HT1080 (cell line): ENCODE measurements at places on chromosomes 3 and 15.

DNA sequence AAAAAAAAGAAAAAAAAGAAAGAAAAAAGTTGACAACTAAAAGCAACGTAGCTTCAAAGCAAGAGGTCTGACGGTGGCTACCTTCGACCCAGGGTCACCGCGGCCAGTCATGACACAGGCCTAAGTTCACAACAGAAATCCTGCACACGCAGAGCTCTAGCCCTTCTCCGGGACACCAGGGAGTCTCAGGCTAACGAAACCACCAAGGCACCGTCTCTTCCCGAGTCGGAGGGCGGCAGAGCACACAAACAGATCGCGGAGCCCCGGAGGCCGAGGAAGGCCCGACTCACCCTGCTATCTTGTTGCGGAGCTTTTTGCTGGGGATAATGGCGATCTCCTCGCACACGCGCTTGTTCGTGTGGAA, 584 bp downstream of the RPS17 start:
- no peak for DNase-seq

GRCh38 chr15:95302206-95302605, 1028.3 kb upstream of the NR2F2 start:
- peak; percentile 42 for DNase-seq

GRCh38 chr15:99239545-99240198, 9.7 kb downstream of the TTC23 start:
- DNase-seq, result no peak

DNA sequence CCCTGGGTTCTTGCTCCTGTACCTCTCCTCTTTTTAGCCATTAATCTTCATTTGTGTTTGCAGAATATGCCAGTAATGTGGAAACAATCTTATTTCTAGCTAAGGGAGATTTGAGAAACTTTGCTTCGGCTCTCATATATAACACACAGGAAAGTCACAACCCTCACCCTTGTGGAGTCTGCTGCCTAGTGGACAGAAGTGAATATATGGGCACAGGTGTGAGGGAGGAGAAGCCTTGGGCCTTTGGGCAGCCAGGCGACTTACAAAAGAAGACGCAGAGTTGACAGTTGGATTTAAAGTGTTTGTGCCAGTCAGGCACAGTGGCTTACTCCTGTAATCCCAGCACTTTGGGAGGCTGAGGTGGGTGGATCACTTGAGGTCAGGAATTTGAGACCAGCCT, 181.8 kb upstream of the TBL1XR1 start:
- DNase-seq, result no peak

DNA sequence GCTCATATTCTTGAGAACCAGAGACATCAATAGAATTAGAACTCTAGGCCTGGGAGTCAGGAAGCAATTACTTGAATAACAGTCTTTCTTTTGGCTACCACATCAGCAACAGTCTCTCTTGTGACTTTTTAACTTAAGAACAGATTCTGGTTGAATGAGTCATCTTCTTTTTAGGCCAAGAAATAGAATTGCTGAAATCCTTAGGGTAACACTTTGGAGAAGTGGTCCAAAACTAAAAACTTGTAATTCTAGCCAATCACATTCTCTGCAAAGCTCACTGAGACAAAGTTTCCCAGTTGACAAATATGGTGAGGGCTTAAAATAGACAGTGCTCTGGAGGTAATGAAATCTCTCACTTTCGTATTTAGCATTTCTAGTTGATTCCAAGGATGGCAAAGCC, 238.0 kb downstream of the SHOX2 start:
- DNase-seq, result peak; percentile 32

GRCh38 chr3:126423191-126424038, 28.7 kb downstream of the CFAP100 start:
- DNase-seq, result no peak

- peak; percentile 17 for DNase-seq
Observed at GRCh38 chr3:157354722-157355121, 81.9 kb upstream of the PTX3 start.

DNA sequence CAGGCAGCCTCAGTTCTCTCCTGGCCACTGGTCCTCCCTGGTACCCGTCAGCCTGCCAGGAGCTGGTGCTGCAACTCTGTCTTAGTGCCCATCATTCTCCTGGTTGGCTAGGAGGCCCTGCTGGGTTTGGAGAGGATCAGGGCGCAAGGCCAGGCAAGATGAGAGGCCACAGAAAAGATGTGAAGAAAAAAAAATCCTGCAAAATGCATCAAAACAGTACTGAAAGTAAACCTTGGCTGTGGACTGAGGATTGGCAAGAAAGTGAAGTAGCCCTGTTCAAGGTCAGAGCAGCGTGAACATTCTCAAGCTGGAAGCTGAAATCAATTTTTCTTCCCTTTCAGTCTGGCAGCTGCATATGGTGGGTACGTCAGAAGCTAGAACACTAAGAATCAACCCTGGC, 74.2 kb downstream of the GTF2E1 start:
- DNase-seq, result no peak

DNA sequence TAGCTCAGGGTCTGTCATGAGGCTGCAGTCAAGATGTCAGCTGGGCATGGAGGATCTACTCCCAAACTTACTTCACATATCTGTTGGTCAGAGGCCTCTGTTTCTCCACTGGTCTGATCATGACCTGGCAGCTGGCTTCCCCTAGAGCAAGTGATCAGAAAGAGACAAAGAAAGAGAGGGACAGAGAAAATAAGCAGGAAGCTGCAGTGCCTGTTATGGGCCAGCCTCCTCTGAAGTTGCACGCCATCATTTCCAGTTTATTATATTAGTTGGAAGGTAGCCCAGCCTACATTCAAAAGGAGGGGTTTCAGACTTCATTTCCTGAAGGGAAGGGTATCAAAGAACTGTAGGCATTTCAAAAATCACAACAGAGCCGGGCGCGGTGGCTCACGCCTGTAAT, 5.0 kb upstream of the RPP25 start:
- DNase-seq, result no peak

GRCh38 chr3:111713833-111714232, 118.7 kb upstream of the ZBED2 start:
- no peak for DNase-seq

DNA sequence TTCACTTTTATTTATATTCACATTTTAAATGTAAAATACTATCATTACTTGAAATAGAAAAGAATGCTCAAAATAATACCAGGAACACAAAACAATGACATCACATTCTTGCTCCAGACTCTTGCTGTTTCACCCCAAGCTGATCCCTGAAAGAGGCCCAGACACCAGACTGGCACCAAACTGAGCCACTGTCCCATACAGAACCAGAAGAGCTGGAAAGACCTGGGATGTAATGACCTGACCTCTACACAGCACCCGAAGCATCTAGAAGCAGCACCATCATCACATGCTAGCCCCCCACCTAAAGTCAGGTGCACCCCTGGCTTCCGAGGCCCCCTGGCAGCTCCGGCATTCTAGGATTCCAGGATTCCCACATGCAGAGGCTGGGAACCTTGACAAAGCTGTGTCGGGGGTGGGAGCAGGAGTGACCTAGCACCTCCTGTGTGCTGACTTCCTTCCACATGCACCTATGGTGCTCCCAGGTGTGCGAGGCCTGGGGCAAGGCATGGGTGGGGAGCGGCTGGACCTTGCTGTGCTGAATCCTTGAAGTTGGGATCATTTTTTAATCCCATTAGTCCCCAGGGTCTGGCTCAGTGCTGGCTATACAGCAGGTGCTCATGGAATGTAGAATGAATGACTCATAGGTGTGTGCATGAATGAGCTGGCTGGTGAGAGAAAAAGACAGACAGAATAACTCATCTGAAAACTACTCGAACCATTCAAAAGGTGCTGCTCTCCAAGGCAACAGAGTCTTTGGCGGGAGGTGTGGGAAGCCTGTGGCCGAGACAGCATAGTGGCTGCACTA, 144.7 kb upstream of the IQSEC1 start:
- DNase-seq, result peak; percentile 87

GRCh38 chr3:158970006-158970405, 168.2 kb downstream of the MFSD1 start:
- DNase-seq, result no peak

GRCh38 chr15:48939648-48940047, 24.1 kb downstream of the SHC4 start:
- DNase-seq, result peak; percentile 97

GRCh38 chr3:184693011-184693975, 18.6 kb downstream of the MAGEF1 start:
- DNase-seq, result no peak

DNA sequence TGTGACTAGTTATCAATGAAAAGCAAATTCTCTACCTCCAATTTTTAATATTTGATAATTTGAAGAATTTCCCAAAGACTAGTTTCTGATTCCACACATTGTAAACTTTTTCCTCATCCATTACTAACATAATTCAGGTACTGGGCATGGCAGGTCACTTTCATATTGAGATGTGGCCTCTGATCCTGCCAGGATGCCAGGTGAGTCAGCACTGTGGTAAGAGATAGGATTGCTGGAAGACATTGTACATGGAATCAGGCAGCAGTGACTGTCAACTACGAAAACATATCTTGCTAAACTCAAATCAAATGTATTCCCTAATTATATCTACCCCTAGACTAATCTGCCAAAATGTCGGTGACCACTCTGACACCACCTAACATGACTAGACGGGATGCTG, 33.2 kb upstream of the POU1F1 start:
- DNase-seq, result peak; percentile 53

- no peak for DNase-seq
Observed at GRCh38 chr3:9448071-9448470, 50.7 kb downstream of the SETD5 start.

- no peak for DNase-seq
Observed at GRCh38 chr3:53261712-53262111, 5.9 kb upstream of the TKT start.

DNA sequence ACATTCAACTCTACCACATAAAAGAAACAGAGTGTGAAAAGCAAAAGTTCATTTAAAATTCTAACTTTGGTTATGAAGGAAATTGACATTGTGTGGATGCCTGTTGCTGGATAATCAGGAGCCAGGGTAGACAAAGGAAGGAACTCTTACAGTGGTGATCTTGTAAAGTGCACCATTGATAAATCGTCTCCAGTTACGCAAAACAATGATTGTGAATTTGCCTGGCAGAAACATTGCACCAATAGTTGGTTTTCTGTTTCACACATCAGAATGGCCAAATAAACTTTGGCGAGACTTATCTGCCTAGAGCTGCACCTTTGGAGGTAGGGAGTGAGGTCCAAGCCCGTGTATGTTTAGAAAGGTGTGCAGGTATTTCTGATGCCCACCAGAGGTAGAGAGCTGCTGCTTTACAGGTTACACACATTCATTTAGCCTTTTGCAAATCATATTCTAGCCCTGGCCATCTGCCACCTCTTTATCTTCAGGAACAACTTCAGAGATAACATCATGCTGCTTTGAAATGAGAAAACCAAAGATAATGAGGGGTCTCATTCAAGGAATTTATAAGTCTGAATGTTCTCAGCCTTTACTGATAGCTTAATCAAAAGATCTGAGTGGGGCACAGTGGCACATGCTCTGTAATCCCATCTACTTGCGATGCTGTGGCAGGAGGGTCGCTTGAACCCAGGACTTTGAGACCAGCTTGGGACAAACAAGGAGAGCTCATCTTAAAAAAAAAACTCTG, 47.4 kb upstream of the P3H2 start:
- no peak for DNase-seq

GRCh38 chr3:33718595-33718907, 497 bp upstream of the CLASP2 start:
- no peak for DNase-seq

- peak; percentile 95 for DNase-seq
Observed at GRCh38 chr15:88546248-88547129, at the start of gene DET1. DET1 (minus strand) TSS chr15:88546681; CDS start chr15:88531705, 14,976 bp downstream.

DNA sequence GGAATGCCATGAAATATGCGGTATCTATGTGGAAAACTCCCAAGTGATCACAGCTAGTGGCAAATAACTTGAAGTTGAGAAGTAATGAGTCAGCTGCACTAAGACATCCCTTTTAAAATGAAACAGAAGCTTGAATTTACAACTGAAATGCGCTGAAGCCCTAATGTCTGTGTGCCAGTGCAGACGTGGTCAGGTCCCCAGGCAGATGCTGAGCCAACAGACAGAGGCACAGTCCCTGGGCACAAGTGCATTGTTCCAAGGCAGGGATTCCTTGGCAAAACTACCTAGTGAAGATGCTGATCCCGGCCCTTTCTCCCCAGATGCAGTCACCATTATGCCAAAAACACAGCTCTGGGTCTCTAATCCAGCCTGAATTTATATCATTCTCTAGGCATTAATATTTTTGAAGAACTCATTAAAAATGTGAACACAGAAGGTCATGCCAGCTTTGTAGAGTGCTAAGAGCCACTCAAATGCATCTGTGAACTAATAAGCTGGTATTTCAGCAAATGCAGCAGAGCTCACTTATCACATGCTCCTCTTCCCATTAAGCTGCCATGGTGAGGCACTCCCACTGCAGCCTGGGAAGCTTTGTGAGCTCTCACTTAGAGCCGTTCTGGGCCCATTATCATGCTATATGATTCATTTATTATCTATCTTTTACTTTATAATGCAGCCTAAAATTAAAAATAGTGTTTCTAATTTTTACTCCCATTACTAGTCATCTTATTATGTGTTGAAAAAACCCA, 200.1 kb downstream of the GABRB3 start:
- no peak for DNase-seq

- DNase-seq, result no peak
Observed at GRCh38 chr15:96066126-96066525, 264.4 kb upstream of the NR2F2 start.

DNA sequence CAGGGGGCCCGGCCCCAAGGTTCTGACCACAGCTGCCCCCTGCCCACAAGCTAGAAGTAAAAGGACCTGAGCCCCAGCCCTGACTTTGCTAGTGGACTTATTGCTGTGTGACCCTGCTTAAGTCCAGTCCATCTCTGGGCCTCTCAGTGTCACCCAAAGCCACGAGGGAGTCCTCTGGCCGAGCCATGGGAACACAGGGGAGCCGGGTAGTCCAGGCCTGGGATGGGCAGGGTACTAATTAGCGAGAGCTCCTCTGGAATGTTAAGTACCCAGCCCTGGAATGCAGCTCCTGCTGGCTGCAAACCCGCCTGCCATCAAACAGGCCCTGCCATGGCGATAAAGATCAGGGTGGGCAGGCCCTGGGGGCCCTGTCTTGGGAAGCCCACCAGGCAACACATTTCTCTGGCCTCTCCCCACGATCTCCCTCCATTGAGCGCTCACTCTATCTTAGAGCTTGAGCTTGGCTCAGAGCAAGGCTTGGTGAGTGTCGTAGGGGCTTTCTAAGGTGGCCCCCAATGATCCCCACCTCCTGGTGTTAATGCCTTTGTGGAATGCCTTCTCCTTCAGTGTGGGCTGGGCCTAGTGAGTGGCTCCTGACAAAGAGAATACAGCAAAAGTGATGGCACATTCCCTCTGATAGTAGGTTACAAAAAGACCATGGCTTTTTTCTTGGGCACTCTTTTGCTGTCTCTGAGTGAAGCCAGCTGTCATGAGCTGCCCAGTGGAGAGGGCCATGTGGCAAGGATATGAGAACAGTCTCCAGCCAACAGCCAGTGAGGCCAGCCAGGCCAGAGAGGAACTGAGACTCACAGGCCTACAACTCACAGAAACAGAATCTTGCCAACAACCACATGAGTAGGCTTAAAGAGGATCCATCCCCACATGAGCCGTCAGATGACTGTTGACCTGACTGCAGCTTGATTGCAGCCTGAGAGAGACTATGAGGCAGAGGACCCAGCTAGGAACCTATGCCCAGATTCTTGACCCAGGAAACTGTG, 133.1 kb downstream of the SMAD6 start:
- no peak for DNase-seq
